ENCODE measurements at places on chromosomes 16 and 17.

DNA sequence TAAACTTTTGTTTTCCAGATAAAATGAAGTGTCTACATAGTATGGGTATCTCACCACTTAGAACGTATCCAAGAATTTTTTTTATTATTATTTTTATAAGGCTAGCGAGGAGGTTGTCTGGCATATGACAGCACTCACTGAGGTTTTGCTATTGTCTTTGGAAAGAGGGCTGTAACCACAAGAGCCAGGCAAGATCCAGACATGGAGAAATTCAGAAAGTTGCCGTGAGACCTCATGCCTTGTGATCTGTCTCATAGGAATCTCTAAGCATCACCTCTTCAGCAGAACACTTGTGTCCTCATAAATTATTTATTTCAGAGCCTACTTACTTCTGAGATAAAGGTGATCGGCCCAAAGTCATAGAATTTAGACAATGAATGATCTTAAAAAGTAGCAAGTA is 410.8 kb downstream of the CDH11 start:
- DNase-seq, result no peak

DNA sequence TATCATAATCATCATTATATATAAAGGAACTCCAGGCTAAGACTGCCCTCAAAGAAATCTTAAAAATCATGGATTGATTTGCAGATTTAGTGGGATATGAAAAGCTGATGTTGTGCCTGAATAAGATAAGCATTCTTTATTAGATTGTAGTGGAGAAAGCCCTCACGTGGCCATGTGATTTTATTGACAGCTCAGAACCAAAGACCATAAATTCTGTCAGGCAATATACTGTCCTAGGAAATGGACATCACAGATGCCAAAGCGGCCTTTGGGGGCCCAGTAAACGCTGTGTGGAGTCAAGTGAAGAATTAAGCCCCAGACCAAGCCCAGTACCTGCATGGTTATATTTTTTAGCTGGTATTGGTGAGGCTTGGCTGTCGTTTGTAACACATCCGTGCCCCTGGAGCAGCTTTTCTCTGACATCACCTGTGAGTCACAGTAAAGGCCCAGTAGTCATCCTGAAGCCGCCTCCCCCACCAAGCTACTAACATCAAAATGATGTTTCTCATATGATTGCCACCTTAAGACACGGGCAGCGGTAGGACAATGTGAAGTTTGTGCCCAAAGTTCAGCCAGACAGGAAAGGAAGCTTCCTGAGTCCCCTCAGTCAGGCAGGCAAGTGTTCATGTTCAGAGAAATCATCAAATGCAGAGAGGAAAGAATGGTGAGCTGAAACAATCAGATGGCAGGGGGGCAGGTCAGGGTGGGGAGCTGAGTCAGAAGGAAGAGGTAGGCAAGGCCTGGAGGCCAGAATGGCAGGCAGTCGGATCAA is 209.4 kb downstream of the IRX3 start:
- DNase-seq, result no peak

- DNase-seq, result peak; percentile 67
These were observed 58.6 kb downstream of the PECAM1 start for GRCh38 chr17:64331931-64332493.

- no peak for DNase-seq
These were observed 49.0 kb downstream of the SNX20 start for GRCh38 chr16:50631985-50632576.

GRCh38 chr16:87047221-87048037 is 269.8 kb downstream of the C16orf95 start:
- no peak for DNase-seq

DNA sequence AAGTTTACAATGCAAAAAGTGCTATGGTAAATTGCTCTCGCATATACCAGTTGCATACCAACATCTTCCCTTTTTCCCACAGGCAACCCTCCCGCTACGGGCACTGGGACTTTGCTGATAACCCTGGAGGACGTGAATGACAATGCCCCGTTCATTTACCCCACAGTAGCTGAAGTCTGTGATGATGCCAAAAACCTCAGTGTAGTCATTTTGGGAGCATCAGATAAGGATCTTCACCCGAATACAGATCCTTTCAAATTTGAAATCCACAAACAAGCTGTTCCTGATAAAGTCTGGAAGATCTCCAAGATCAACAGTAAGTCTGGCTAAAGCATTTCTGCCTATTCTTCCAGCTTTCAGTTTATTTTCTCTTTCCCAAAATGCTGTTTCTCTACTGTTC is 27.9 kb upstream of the HSBP1 start:
- no peak for DNase-seq

DNA sequence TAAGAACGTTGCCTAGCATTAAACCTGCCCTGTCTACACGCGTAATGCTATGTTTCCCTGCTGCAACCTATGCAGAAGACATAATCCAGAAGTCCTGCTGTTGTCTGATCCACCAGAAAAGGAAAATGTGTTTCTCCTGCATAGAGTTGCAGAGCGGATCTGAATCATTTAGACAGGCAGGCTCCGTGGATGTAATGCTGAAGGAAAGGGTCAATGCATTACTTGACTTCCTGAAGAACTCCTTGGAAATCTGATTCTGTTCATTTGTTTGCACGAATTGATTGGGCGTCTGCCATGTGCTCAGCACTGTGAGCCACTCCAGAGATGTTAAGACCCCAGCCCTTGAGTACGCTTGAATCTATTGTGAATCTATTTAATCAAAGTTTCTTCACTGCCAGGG is 83.4 kb downstream of the FOXL1 start:
- no peak for DNase-seq

DNA sequence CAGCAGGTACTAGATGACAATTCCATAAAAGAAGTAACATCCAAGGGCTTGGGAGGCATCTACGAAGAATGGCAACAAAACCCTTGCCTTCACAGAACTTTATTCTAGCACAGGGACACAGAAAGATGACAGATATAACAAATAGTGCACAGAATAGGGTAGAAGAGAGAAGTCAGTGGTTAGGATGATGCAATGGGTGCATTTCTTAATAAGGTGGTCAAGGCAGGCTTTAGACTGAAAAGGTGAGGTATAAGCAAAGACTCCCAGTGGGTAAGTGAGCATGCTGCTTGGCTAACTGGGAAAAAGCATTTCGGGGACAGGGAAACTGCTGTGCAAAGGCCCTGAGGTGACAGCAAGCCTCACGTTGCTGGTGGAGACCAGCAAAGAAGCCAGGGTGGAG is 175.9 kb downstream of the XYLT1 start:
- DNase-seq, result no peak

DNA sequence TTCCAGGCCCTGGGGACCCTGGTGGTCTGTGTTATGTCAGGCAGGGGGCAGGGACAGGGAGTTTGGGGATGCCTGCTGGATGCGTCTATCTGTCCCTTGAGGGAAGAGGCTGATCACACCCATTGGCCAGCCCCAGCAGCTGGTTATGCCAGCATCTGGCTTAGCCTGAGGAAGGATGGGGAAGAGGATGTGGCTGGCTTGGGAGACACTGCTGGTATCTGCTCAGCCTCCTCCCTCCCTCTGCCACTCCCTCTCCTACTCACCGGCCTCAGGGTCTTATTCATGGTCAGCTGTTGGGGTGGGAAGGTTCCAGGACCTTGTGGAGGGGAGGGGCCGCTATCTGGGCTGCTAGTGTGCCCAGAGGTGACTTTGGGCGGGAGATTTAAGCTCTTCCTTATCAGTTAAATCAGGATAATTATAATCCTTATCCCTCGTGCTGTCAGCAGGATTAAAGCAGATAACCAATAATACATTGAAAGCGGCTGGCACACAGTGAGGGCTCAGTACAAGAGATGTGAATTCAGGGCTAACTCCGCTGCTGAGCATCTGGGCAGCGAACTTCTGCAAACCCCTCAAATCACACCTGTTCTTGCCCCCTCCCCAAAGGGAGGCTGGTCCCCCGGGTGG is 36.0 kb upstream of the MLKL start:
- no peak for DNase-seq

DNA sequence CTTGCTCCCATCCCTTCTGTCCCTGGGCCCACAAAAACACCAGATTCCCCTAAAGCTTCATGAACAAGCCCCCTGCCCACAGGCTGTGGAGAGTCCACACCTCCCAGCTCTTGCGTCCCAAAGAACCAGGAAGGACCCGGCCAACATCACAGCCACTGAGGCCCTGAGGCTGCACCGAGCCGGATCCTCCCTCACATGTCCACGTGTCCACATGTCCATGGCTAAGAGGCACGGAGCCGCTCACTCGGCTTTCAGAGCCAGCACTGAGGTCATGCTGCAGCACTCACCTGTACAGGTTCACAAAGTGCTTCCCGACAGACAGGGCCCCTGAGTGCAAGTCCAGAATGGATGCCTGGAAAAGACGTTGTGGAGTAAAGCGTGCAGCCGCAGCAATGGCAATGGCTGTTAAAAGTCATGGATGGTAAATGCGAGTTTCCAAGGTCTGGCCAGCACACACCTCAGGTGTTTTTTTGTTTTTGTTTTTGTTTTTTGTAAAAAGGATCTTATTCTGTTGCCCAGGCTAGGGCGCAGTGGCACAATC is 11.9 kb upstream of the HEXD start:
- no peak for DNase-seq

DNA sequence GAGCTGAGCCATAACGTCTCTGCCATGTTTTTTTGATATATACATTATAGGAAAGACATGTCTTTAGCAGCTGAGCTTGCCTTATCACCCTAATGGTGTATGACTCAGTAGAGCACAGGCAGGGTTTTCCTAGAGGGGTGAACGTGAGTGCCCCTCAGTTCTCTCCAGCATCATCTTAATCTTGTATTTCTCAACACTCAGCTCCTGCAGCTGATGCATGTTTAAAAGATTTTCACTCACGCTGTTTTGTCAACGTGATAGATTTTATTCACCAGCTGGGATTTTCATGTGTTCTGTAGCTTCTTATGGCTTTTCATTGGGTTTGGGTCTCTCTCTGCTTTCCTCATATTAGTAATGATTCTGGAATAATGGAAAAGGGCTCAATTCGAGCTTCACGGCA is 186.0 kb upstream of the PMFBP1 start:
- no peak for DNase-seq
